Nasal cavity respiratory epithelium epithelial cell of viscerocranial mucosa (primary cell): ENCODE measurements at places on chromosomes 16 and 17. TPM values are rescaled to one million over a fixed set of nuclear protein-coding genes. Genes with fewer than 3 reads are reported as not detected.

AIPL1 gene
- total RNA-seq: not detected in 2 replicates

CDH8 gene
- total RNA-seq: 0.21 and 1.0 TPM in 2 replicates

SGF29 gene
- total RNA-seq: 9.9 and 12.2 TPM in 2 replicates

EPOP gene
- 2.6 and 5.8 TPM in 2 replicates for total RNA-seq

SLC38A8 gene
- total RNA-seq: 0.34 TPM in 1 of 2 replicates, not detected in the other

CLEC3A gene
- not detected in 2 replicates for total RNA-seq

LGALS9C gene
- under 0.01 and 0.21 TPM in 2 replicates for total RNA-seq

TERB1 gene
- total RNA-seq: under 0.01 and 0.14 TPM in 2 replicates

CCL7 gene
- total RNA-seq: not detected in 2 replicates

FBXO39 gene
- total RNA-seq: under 0.01 and 0.36 TPM in 2 replicates

SLC16A13 gene
- 1.4 and 3.0 TPM in 2 replicates for total RNA-seq

ORC6 gene
- 2.5 and 2.7 TPM in 2 replicates for total RNA-seq

SMIM5 gene
- 0.34 and 0.93 TPM in 2 replicates for total RNA-seq

PDPK1 gene
- total RNA-seq: 16.7 and 36.2 TPM in 2 replicates

TOM1L1 gene
- 51.3 and 71.1 TPM in 2 replicates for total RNA-seq
